ENCODE measurements at places on chromosomes 6 and 20. TPM values are rescaled to one million over a fixed set of nuclear protein-coding genes. Genes with fewer than 3 reads are reported as not detected.
A peak's percentile ranks its signal among the peaks of the same experiment; 100 is the strongest.

Gene KCNB1
- 0.45 TPM for total RNA-seq

Gene BMP2
- 2.6 TPM for total RNA-seq

DNA sequence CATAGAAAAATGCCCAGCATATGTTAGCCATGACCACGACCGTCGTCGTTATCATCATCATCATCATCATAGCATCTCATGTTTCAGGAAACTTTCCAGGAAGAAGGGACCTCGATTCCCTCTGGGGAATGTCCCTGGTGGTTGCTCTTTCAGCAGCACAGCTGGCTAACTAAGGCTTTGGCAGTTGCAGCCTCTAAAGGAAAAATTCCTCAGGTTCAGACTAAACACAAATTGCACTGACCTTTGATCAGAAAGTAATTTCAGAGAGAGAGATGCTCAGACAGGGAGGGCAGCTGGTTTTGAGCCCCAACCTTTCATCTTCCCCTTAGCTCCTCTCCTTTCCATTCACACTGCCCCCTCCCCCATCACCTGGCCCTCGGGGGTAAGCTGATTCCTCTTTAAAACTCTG, 5.6 kb upstream of the CFB start:
- no peak for DNase-seq

GRCh38 chr20:35578469-35578868, 36.6 kb downstream of the ERGIC3 start:
- no peak for DNase-seq

GRCh38 chr20:10520528-10520927, 85.4 kb downstream of the SLX4IP start:
- DNase-seq, result no peak

GRCh38 chr6:89559487-89559886, 79.1 kb downstream of the LYRM2 start:
- no peak for DNase-seq

DNA sequence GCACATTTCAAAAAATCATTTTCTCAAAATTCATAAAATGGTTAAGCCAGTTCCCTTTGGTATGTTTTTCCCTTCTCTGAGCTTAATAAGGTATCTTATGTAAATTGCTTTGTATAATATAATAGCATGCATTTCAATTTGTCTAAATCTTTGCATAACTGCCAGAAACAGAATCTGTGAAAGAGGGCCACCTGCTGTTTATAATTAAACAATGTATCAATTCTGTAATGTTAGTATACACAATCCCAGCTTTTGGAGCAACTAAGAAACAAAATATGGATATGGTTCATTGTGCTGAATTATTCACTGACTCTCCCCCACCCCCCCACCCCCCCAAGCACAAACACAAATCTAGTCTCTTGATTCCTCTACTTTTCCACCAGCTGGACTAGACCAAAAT, 54.8 kb downstream of the GPX5 start:
- DNase-seq, result no peak

DNA sequence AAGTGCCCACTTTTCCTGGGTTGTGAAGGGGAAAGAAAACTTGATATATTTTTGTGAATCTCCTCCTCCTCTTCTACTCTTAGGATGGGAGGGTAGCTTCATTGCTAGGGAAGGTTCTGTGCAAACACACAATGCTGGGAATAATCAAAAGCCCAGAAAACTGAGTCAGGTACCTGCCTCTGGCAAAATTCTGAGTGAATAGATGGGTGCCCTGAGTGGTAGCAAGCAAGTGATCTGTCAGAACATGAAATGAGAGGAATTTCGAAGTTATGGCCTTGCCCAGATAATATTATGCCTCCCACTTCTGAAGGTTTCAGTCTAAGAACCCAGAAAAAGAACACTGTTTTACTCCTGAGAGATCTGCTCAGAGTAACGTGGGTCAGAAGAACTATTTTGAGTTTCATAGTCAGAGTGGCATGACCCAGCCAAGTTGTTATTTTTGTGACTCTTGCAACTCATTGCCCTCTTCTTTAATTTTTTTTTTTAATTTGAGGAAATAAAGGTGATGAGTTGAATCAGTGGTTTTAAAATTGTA, 158.3 kb downstream of the BMP2 start:
- no peak for DNase-seq

GRCh38 chr20:40630713-40631112, 58.3 kb downstream of the MAFB start:
- no peak for DNase-seq

DNA sequence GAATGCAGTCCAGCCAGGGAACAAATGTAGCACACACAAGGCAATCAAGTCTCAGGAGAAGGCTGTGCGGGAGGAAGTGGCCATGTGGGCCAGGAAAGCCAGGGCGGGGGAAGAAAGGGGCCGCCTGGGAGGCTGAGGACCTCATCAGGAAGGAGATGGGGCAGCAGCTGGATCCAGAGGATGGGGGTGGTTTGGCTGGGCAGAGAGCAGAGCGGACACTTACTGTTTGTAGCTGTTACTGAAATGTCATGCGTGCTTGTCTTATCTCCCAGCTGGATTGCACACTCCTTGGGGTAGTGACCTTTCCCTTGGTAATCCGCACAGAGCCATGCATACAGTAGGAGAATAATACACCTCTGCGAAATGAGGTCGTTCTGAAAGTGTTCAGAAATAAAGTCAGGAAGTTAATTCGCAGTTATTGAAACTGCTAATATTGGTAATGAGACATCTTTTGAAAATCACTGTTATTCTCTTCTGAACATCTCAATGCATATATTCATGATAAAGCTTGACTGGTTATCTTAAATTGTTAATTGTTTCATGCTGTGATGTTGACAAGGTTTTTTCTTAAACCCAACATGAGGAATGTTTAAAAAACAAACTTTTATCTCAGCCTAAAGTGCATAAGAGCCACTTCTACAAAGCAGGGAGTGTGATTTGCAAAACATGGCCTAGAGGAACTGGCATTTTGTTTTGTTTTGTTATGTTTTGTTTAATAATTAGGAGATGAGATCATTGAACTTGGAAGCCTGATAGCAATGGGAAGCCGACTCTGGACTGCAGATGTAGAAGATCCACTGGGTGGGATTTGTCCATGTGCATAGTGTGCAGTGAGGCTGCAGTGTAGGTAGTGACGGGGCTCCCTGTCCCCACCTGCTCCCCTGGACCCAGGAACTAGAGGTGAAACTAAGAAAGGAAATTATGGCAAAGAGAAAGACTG, 18.0 kb upstream of the MAP3K4 start:
- DNase-seq, result peak; percentile 76

GRCh38 chr6:119112812-119113530, 34.5 kb upstream of the FAM184A start:
- DNase-seq, result peak; percentile 63

DNA sequence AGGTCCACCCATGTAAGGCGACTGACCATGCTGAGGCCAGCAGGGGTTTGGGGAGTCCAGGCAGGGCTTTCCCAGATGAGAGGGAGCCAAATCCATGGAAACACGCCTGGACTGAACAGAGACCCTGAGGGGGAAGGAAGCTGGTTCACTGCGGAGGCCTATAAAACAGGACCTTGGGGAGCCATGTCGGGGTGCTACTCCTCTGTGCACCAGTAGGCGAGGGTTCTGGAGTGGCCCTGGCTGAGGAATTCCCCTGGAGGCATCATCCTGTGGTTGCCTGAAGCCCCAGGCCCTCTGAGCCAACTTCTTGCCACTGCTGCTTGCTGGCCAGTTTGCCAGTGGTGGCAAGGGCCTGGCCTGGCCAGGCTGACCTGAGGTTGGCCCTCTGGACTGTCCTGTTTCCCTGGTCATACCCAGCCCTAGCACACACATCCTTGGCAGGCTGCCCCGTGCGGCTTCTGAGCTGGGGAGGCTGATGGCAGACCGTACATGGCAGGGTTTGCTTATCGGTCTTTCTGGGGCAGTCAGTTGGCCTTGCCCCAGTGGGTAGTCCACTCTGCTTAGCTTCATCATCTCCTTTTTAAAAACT, 2.2 kb upstream of the LRRN4 start:
- DNase-seq, result no peak

- peak; percentile 25 for DNase-seq
These were observed 61.9 kb upstream of the ELOVL5 start for GRCh38 chr6:53410508-53411258.

- no peak for DNase-seq
These were observed 213.6 kb upstream of the PREP start for GRCh38 chr6:105616521-105616920.

DNA sequence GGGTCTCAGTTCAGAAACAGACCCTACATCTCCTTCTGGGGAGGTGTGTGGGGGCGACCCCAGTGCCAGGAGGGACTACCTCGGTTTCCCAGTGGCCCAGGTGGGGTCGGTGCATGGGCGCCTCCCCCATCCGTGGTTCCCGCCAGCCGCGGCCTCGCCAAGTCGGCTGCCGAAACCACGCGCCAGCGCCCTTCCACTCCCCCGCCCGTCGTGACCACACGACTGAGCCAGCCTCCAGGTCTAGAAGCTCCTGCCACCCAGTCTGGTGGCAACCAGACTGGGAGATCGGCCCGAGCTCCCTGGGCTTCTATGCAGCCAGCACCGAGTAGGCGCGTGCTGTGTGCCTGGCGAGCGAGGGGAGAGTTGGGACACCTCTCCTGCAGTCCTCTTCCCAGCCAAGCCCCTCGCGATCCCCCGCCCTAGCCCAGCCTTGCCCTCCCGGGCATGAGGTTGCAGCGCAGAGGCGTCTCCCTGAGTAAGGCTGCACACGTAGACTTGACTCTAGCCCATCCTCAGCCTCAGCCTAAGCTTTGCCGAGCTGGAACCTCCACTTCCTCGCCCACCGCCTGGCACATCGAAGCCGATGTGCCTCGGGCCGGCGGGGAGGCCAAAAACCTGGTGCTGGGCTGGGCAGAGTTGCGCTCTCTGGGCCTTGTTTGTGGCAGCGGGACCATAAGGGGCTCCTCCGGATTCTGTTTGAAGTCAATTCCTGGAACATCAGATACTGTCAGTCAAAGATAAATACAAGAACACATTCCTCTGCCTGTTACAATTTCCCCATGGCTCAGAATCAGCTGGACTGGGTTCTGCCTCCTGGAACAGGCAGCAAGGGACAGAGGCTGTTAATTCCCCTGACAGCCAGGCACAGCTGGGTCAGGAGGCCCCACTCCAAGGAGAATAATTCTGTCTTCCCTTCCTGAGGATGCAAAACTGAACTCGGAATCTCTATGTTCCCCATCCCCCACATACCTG, 1.5 kb upstream of the CPNE5 start:
- peak; percentile 83 for DNase-seq

DNA sequence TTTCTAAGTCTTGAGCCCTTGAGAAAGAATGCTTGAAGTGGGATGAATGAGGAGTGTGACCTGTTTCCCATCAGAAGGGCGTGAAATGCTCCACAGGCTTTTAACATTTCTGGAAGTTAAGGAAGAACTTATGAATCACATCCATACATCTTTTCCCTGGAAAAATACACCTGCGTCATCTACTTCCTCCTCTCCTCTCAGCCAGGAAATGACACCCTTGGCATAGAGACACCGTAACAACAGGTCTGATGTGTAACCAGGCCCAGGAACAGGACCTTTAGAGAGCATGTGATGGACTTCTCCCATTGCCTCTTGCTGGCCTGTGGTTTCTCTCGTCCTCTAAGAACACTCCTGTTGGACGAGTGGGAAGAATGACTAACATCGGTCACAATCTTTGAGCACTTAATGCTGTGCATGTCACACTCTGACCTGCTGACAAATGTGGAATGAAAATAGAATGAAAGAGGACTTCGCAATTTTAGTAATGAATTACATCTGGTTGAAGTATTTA, 28.5 kb upstream of the CITED2 start:
- DNase-seq, result no peak

DNA sequence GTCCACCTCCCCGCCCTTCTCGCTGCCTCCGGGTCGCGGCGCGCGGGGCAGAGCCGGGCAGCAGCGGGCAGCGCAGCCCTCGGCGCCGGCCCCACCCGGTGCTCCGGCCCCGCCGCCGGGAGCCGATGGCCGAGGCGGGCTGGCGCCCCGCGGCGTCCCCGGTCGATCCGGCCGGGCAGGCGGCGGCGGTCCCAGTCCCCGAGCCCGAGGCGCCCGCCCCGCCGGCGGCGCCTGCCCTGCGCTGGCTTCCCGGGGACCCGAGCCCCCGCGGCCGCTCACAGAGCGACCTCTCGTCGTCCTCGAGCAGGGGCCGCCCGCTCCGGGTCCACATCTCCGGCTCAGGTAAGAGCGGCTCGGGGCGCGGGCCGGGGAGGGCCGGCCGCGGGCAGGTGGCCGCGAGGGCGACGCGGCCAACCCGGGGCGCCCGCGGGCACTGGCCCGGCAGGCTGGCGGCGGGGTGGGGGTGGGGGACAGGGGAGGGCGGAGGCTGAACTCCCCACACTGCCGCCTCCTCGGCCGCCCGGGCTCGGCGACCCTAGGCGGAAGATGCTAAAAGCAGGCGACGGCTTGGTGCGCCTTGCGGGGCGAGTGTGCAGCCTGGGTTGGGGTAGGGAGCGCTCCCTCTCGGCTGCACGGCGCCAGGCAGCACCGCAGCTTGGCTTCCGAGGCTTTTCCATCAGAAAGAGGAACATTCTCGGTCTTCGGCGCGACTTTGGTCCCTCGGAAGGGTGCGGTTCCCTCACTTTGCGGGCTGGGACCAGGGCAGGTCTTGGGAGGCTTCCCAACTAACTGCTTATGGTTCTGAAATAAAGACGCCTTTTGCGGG, 25.6 kb upstream of the FUCA2 start:
- DNase-seq, result peak; percentile 86

- DNase-seq, result no peak
These were observed 169.1 kb upstream of the CST7 start for GRCh38 chr20:24779946-24780345.

DNA sequence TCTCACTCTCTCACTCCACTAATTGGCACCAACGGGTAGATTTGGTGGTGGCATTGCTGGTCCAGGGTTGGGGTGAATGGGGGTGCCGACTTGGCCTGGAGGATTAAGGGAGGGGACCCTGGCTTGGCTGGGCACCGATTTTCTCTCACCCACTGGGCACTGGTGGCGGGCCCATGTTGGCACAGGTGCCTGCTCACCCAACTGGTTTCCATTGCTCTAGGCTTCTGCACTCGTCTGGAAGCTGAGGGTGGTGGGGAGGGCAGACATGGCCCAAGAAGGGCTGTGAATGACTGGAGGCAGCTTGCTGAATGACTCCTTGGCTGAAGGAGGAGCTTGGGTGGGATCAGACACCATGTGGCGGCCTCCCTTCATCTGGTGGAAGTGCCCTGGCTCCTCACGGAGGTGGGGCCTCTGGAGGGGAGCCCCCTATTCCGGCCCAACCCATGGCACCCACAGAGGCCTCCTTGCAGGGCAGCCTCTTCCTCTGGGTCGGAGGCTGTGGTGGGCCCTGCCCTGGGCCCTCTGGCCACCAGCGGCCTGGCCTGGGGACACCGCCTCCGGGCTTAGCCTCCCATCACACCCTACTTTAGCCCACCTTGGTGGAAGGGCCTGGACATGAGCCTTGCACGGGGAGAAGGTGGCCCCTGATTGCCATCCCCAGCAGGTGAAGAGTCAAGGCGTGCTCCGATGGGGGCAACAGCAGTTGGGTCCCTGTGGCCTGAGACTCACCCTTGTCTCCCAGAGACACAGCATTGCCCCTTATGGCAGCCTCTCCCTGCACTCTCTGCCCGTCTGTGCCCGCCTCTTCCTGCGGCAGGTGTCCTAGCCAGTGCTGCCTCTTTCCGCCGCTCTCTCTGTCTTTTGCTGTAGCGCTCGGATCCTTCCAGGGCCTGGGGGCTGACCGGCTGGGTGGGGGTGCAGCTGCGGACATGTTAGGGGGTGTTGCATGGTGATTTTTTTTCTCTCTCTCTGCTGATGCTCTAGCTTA, 11.2 kb downstream of the VEGFA start:
- peak; percentile 41 for DNase-seq

GRCh38 chr6:161407115-161407514, 133.3 kb upstream of the AGPAT4 start:
- DNase-seq, result no peak

- no peak for DNase-seq
These were observed 56.5 kb downstream of the MOXD1 start for GRCh38 chr6:132344811-132345210.

GRCh38 chr6:3607599-3607998, 143.9 kb downstream of the PXDC1 start:
- DNase-seq, result no peak

GRCh38 chr6:15698471-15698870, 35.6 kb upstream of the DTNBP1 start:
- no peak for DNase-seq
